Activated CD8-positive, alpha-beta memory T cell treated with anti-CD3 and anti-CD28 coated beads for 1 hour (primary cell): ENCODE measurements at places on chromosomes 16 and 17.

DNA sequence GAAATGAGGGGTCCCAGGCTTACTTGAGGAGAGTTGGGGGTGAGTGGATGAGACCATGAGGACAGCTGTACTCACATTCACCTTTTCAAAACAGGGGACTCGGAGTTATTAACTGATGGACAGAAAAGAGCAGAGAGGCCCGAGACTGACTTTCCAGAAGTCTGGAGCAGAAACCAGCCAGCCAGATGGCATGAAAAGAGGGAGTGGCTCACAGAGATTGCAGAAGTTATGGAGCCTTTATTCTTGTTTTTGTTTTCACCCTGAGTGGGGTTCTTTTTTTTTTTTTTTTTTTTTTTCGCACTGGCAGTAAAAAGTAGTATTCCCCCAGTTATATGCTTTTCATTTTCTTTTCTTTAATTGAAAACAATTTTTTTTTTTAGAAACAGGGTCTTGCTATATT is 18.9 kb downstream of the TVP23A start:
- DNase-seq, result no peak

DNA sequence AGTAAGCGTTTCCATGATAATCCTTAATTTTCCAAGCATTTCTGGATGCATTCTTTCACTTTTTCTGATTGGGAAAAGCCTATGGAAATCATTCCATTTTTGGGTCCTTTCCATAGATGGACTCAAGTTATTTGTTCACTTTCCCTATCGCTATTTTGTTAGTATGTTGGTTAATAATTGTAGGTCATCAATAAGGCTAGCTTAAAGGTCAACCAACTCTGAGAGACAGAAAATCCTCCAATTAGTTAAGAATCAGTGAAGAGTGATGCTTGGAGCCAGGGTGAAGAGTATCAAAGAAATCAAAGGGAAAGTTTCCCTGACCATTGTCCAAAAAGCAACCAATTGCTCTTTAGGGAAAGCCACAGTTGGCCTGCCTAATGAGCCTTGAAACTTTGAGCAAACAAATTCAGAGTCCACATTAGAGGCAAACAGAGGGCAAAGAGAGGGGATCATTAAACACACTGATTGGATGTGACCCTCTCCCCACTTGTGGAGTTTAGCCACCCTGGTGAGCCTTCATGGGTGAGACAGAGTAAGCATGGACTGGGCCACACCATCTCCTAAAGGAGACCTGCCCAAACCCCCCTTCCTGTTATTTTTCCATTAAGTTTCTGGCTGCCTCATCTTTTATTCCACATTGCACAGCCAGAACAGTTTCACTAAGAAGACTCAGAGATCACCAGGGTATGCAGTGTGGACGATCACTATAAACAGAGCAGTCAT is 133.4 kb upstream of the DYNLRB2 start:
- no peak for DNase-seq

DNA sequence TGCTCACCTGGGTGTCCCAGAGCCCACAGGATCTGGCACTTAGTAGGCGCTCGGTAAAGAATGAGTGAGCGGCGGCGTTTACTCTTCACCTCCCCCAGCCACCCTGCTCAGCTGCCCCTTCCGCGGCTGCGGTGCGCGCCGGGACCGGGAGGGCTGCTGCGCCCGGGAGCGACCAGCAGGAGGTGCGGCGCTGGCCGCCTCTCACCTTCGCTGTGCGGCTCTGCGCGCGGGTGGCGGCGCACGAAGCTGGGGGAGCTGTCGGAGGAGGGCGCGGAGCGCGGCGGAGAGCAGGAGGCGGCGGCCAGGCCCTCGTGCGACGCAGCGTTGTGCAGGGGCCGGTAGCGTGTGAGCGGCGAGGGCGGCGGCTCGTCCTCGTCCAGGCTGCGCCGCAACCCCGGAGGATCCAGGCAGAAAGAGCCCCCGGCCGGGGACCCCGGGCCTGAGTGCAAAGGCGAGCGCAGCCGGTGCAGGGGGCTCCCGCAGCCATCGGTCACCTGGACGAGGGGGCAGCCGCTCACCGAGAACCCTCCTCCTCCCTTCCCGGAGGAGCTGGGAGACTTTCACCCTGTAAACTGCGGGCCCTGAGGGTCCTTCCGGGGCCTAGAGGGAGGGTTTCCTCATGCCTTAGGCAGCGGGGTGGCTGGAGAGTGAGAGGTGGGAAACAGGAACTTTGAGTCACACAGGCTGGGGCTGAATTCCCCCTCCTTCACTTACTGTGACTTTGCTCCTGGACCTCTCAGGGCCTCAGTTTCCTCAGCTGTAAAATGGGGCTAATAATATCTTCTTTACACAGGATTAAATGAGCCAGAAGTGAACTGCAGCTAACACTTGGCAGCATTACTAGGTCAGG is 12.5 kb downstream of the SAMD14 start:
- peak; percentile 53 for DNase-seq

- DNase-seq, result no peak
Observed at GRCh38 chr16:86856946-86857586, 278.7 kb downstream of the FOXL1 start.

GRCh38 chr17:49612726-49613125 is 37.1 kb downstream of the NXPH3 start:
- no peak for DNase-seq

- no peak for DNase-seq
Observed at GRCh38 chr17:45258981-45259380, 2.9 kb downstream of the SPATA32 start.

DNA sequence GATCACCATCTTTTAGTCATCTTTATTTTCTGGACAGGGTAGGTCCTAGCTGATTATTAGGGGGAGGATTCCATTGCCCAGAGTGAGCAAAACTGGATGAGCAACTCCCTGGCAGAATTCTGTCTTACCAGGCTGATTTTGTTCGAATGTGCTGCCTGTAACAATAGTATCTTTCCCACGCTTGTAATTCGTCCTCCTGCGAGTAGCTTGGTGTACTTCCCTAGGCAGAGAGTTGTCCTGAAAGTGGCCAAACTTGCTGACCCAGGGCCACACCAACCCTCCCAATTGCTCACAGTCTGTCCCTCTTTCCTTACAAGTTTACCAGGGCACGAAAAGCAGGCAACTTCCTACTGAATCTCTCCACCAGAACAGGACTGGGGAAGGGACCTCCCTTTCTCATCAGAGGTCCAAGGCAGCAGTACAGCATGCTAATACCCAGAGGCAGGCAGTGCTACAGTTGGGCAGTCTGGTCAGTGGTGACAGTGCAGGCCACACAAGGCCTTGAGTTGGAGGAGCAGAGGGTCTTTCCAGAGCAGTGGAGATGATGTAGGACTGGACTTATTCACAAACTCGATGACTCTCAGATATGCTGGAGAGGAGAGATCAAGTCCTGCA is 67.8 kb upstream of the NLK start:
- DNase-seq, result no peak

DNA sequence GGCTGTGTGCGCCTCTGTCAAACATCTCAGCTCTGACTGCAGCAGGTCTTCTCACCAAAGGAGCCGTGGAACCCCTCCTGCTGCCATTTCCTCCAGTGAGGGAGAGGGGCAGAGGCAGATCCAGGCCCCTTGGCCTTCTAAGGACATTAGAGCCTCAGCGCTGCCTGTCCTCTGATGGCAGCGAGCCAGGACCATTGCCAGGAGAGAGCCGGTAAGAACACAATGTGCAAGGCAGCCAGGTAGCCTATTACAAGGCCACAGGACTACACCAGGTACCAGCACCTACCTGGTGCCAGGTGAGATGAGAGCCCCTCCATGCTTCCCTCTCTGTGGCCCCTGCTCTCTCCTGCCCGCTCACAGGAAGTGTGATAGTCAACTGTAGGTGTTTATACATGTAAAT is 11.0 kb downstream of the LRRC75A start:
- DNase-seq, result no peak
